ENCODE measurements at places on chromosomes 2 and 18.

DNA sequence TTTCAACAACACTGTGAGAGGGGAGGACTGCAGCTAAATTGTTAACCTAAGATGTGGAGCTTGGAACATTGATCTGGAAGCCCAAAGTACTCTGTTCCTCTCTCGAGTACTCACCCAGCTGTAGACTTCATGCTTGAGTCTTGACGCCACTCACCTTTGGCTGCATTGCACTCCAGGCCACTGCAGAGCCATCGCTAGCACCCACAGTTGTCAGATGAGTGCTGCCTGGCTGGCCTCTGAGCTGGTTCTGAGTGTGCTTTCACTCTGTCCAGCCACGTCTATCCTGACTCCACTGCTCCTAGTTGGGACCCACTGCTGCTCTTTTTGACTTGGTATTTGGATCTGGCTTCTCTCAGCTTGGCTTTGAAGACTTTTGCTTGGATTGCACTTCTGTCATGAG lies 552.1 kb downstream of the DCDC2C start:
- DNase-seq, result no peak

- no peak for DNase-seq
Observed at GRCh38 chr2:10073706-10074105, 6.5 kb downstream of the CYS1 start.

- DNase-seq, result no peak
Observed at GRCh38 chr18:27075828-27076227, 109.3 kb downstream of the CHST9 start.

- no peak for DNase-seq
Observed at GRCh38 chr2:195902857-195903256, 165.8 kb downstream of the DNAH7 start.

- no peak for DNase-seq
Observed at GRCh38 chr2:39107156-39107555, 13.7 kb downstream of the SOS1 start.

- DNase-seq, result no peak
Observed at GRCh38 chr2:85308896-85309555, 18.8 kb downstream of the TGOLN2 start.

DNA sequence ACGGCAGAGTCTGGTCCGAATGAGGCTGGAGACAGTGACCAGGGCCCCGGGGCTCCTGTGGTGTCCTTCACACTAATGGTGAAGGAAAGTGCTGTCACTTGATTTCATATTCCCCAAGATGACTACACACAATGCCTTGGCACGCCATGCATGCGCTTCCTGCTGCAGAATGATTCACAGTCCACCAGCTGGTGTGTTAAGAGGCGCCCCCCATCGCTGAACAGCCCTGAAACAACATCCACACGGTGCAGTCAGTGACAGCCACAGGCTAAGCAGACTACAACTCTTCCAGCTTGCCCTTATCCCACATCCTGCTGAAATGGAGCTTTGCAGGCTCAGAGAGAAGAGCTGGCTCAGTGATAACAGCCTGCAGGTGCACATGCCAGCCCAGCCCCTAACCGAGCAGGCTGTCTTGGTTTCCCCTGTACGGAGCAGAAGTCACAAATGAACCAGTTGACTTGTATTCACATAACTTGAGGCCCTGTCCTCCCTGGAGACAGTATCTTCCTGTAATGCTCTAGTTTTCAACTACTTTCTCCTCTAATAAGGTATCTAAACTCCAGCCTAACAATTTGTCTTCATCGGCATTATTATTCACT lies 24.3 kb upstream of the CDH20 start:
- no peak for DNase-seq

GRCh38 chr2:188573453-188573852 lies 281.8 kb downstream of the GULP1 start:
- DNase-seq, result no peak

DNA sequence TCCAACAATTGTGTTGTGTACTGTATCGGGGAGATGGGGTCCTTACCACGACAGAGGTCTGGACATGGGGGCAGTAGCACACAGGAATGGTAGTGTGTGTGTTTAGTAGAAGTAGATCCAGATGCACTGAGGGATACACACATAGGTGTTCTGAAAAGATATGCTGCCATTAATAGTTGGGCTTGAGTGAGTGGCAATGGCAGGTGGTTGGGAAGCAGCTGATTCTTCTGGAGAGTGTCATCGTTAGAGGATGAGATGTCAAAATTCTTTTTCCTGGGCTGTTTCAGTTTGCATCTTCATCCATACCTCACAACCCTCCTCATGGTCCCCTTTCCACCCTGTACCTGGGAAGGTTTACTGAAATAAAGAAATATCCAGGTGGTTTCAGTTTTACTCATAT lies 66.6 kb downstream of the UGGT1 start:
- DNase-seq, result no peak

GRCh38 chr2:28276807-28277206 lies 115.9 kb upstream of the FOSL2 start:
- no peak for DNase-seq

DNA sequence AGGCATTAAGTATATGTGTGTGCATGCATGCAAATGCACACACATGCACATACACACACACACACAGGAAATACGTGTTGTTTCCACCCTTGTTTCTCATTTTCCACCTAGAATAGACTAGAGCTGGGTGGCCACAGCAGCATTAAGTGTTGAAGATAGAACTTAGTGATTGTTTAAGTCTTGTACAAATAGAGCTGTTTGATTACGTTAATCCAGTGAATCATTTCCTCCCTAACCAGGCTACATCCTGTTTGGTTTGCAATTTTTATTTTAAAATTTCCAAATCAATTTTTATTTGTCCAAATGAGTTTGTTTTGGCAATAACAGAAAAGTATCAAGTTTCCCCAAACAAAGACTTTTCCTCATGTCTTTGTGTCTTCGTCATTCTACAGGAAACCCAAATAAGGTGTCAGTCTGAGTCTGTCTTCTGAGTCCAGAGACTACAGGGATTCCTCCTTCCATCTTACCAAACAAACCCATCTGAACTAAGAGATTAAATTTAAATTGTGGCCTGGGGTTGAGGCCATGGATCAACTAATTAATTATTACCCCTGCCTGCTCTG lies 74.6 kb upstream of the GALNT5 start:
- DNase-seq, result no peak

DNA sequence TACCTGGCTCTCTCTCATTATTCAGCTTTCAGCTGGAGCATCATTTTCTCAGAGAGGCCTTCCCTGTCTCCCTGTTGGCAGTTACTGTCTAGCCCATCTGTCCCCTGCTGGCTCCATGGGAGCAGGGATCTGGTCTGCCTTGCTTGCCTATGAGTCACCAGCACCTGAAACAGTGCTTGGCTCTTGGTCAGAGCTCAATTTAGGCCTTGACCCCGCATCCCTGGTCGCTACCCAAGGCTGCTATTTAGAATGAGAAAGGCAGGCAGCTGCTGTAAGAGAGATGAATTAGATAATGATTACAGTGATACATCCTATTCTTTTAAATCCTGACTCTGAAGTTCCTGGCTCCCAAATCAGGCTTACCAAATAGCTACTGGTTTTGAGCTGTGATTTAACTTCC lies 32.9 kb downstream of the KCNE4 start:
- no peak for DNase-seq

DNA sequence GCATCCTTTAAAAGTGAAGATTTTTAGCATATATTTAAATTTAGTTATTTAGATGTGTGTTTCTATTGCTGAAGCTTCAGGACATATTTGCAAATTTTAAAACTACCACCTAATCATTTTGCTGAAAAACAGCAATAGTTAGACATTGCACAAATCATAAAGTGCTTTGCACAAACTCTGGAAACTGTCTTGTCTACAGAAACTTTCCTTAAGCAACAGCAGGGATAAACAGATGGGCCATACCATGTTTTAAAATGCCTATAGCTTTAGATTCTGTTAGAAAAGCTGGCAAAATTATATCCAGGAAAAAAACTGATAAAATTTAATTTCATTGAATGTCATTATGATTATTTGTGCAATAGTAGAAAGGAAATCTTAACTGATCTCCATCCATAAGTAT lies 1313.9 kb upstream of the ACVR2A start:
- no peak for DNase-seq

- no peak for DNase-seq
Observed at GRCh38 chr2:71602115-71602495, 148.7 kb downstream of the DYSF start.

GRCh38 chr2:100957996-100958653 lies 44.0 kb upstream of the RPL31 start:
- no peak for DNase-seq

DNA sequence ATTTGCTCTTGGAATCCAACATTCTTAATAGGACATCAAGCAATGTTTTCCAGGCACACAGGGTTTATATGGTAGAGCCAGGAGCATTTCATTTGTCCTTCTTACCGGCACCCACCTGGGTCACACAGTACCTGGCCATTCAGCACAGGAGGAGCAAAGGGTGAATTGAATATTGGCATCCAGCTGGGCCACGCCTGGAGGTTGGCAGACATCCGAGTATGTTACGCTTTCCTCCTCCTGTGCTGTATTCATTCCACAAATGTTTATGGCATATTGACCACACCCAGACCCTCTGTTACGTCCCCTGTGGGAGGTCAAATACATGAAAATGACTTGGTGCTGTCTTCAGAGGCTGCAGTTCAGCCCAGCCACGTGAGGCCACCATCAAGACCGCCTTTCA lies 206.2 kb downstream of the RTP5 start:
- no peak for DNase-seq

Data from germinal center (tissue), 1 donor.